ENCODE measurements at places on chromosomes 6 and 20.

GRCh38 chr6:42375007-42375635 is 76.6 kb downstream of the TRERF1 start:
- no peak for DNase-seq

DNA sequence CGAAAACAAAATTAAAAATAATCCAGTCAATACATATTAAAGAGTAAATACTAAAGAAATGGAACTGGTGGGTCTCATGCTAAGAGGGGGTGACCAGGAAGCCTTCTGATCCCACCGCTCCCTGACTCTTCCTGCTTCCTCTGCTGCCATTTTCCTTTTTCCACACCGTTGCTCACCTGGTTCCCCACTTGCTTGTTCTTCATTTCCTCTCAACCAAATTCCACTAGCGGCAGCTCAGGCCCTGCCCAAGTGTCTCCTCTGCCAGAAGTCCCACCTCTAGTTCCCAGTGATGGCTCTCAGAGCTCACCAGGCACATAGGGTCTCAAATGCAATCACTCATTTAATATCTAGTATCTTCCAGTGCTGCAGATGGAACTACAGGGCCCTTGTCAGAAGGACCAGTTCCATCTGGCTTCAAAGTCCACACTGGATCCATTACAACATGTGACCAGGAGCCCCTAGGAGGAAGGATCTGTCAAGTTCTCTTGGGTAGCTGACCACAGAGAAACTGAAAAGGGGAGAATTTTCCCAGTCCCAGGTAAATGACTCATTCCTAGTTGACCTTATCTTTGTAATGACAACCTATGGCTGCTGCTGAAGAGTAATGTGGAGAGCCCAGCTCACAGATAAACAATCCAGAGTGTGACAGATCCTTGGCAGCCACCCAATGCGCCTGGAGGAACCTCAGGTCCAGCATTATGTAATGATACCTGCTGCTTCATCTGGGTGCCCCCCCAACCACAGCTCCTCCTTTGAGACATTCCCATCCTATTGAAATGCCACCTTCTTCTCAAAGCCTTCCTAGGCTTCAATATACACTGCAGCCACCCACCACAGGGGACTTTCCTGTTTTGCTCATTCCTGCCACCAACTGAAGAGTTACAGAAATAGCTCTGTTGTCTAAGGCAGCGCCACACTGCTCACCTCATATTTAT is 38.2 kb downstream of the ELMO2 start:
- no peak for DNase-seq

GRCh38 chr6:96065213-96065612 is 49.4 kb downstream of the FUT9 start:
- no peak for DNase-seq

DNA sequence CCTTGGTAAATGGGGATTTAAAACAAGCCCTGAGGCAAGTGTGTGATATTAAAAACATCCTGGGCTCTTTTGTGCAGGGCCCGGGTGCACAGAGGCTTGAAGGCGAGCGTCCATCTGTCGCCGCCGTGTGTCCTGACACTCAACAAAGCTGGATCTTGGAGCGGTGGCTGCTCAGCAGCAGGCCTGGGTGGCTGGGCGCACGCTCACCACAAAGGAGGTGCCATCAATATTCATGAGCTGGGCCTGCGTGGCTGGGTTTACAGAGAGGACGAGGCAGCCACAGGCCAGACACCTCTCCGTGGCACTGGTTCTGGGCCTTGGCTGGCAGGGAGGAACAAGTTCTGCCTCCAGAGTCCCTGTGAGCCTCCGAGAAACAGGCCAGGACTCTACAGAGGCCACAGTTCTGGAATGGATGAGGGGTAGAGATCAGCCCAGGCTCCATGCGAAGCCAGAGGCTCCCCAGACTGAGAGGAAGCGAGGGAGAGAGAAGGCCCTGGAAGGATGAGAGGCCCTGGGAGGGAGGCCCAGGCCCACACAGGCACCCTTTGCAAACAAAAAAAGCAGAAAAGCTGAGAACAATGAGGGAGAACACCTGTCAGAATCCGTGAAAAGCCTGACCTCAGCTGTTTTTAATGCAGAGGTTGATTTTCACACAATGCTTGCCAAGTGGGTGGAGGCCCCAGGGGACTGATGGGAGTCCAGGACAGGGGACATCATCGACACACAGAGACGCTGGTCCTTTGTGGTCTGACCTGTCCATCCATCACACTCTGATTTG is 21.9 kb downstream of the BHLHE23 start:
- DNase-seq, result no peak

- DNase-seq, result no peak
Observed at GRCh38 chr6:40986364-40986763, 52.7 kb downstream of the UNC5CL start.

DNA sequence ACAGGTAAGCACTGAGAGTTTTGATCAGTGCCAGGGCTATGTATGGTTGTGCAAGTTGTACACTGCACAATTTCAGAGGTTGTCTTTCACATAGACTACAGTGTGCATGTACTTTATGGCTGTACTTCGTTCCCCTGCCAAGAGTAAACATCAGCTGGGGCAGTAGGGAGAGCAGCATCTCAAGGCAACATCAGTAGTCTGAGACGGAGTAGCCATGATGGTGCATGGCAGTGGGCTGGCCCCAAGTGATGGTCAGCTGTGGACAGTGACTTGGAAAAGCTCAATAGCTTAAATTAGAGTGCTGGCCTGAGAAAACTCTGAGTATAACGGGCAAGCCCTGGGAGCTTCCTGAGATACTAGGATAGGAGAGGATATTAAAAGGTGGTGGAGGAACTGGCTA is 165.5 kb downstream of the TFAP2B start:
- no peak for DNase-seq

GRCh38 chr6:140181876-140182275 is 807.4 kb upstream of the CITED2 start:
- no peak for DNase-seq

GRCh38 chr6:42029062-42029685 is 21.1 kb upstream of the TAF8 start:
- DNase-seq, result no peak

DNA sequence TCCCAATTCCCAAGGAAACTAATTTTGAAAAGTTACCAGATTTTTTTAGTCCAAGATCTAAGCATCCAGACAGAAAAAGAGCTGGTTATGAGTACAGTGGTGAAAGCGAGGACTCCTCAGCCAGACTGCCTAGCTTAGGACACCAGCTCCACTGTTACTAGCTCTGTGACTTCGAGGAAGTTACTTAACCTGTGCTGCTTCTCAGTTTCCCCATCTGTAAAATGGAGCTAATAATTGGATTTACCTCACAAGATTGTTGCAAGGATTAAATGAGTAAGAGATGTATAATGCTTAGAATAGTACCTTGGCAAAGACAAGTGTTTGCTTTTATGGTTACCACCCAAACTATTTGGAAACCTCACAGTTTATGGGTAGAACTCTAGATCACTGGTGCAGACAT is 1.1 kb downstream of the NT5DC1 start:
- DNase-seq, result no peak

- no peak for DNase-seq
Observed at GRCh38 chr6:89602166-89602565, 36.4 kb downstream of the LYRM2 start.

- no peak for DNase-seq
Observed at GRCh38 chr6:66496659-66497058, 789.6 kb upstream of the EYS start.

- DNase-seq, result peak; percentile 79
Observed at GRCh38 chr20:4814696-4815252, 93.1 kb downstream of the PRND start.

DNA sequence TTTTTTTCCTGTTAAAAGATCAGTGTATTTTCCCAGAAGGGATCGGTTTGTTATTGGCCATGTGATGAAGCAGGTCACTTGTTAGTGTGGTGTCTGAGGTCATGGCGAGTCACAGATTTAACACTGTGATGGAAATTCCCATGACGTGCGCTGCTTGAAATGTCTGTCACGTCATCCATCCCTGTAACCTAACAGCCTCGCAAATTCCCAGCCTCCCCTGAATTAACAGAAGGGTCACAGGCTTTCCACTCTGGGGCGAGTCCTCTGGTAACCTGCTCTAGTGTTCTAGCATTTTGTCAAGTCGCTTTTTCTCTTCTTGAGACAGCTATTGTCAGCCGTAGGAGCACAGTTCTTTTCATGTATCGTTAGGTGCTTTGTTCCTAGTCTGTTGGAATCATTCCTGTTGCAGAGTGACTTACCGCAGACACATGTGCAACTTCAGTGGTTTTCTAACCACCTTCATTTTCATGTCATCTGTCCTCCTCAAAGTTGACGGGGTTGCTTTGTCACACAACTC is 137.2 kb downstream of the MAP3K4 start:
- no peak for DNase-seq

DNA sequence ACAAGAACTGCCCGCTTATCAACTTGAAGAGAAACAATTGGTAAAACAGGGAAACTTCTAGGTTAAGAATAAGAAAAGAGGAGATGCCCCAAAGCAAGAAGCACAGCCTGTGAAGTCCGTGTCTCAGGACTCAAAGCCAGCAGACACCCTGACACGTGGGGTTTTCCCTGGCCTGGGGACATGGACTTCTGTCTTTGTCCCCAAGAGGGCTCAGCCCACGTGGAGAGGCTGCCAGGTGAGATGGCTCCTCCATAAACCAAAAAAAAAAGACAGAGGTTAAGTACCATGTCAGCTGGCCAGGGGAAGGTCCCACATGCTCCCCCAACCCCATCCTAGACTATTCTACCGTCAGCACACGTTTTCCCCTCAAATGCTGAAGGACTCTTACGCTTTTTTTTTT is 9.9 kb downstream of the SERPINB6 start:
- no peak for DNase-seq

Measured in memory B cell (primary cell).